Cortex of kidney (tissue), 1 donor: ENCODE measurements at places on chromosomes 11 and 22.

DNA sequence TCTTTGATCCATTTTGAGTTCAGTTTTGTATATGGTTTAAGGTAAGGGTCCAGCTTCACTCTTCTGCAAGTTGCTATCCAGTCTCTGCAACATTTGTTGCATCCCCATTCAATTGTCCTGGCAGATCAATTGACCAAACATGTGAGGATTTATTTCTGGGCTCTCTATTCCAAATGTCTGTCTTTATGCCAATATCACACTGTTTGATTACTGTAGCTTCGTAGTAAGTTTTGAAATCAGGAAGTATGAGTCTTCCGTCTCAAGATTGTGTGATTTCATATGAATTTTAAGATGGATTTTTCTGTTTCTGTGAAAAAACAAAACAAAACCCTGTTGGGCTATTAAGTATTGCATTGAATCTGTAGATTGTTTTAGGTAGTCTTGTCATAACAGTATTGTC lies 17.0 kb downstream of the APLP2 start:
- DNase-seq: no peak

- no peak for DNase-seq
These were observed 435.5 kb downstream of the LUZP2 start for GRCh38 chr11:24932110-24933000.

DNA sequence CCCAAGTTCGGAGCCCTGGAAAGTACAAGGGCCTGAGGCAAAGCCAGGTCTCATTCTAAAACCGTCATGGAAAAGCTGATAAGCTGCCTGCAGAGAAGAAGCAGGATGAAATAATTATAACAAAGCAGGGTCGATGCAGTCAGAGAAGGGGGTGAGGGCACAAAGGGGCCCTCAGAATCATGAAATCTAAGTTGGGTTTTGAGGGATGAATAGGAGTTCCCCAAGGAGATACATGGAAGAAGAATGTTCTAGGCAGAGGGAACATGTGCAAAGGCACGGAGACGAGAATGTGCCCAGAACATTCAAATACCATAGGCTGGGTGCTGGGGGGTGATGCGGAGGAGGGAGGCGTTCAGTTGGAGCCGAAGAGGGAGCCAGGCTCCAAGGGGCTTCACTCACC lies 25.0 kb downstream of the IGLL1 start:
- no peak for DNase-seq

DNA sequence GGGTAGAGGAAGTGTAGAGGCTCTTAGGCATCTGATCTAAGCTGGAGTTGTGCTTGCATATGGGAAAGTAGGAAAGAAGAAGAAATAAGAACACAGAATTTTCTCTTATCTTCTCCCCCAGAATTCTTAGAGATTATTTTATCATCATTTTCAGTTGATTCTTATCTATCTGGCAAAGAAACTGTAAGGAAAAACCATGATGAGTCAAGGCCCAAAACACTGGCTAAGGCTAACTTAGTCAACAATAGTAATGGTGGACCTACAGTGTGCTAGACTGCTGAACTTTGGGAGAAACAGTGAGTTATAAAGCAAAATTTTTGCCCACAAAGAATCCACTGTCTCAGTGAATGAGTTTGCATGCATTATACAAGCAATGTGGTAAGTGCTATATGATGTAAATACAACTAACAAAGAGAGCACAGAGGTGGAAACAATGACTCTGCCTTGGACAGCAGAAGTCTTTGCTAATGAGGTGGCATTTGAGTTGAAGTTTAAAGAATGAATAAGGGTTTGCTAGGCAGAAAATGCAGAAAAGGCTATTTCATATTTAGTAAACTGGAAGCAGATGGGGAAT lies 344.5 kb upstream of the PLET1 start:
- DNase-seq: no peak

- DNase-seq: no peak
These were observed 251.3 kb upstream of the PLET1 start for GRCh38 chr11:112511911-112512310.

DNA sequence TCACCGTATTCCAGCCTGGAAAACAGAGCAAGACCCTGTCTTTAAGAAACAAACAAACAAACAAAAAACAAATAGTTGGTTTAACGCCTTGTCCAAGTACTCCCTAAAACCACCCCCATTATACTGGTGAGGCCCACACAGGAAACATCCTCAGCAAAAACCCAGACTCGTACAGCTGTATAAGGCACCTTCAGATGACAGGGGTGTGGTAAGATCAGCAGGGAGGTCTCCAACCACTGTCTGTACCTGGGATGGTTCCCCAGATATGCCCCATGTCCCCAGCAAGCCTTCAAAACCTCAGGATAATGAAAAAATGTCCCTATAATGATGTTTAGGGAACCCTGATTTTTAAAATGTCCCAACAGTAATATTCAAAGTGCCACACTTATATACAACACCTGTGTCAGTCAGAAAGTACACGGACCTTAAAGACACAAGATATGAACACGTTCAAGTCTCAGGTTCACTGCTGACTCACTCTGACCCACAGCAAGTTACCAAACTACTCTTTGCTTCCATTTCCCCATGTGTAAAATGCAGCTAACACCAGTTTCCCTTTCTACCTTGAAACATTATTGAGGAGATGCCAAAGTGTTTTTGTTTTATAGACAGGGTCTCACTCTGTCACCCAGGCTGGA lies 9.3 kb downstream of the SF3A1 start:
- DNase-seq: no peak

DNA sequence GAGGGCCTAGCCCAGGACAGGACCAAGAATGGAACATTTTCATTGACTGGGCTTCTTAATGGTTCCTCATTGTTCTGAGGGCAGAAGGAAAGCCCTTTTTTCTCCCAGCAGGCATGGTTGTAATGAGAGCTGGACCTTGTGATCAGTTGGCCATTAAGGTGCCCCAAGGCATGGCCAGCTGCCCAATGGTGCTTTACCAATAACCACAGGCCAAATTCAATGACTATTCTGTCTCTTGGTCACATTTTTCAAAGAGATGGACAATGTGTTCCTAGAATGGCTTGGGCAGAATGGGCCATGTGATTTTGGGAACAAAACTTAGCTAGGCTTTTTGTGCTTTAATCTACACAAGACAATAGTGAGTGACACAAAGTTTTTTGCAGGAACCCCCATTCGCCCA lies 7.3 kb downstream of the NAV2 start:
- no peak for DNase-seq

DNA sequence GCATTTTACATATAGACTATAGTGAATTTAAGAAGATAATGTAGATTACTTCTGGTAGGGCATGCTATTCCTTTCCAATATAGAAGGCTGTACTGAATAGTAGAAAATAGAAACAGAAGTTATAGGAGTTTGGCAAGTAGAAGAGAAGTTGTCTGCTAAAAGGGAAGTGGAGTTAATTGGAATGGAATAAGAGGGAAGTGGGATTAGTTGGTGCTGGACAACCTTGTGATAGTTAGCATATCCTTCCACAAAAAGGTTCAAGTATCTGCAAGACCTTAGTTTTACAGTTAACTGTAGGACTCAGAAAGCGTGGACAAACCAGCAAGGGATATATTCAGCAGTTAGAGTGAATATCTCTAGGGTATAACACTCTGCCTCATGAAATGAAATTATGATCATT lies 185.5 kb downstream of the SWAP70 start:
- no peak for DNase-seq

- DNase-seq: no peak
These were observed 7.0 kb upstream of the CHADL start for GRCh38 chr22:41247703-41248102.

- DNase-seq: no peak
These were observed 27.6 kb downstream of the PLA2G6 start for GRCh38 chr22:38153821-38154562.

DNA sequence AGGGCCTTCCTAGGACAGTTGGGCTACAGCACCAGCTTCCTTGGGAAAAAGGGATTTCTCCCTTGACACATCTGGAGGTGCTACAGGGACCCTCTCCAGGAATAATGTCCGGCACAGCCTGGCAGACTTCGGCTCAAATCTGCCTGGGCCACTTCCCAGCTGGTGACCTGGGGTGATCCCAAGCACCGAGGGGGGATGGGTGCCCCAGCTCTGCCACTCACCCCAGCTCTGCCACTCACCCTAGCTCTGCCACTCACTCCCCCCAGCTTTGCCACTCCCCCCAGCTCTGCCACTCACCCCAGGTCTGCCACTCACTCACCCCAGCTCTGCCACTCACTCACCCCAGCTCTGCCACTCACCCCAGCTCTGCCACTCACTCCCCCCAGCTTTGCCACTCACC lies 9.9 kb downstream of the OSBPL5 start:
- no peak for DNase-seq

DNA sequence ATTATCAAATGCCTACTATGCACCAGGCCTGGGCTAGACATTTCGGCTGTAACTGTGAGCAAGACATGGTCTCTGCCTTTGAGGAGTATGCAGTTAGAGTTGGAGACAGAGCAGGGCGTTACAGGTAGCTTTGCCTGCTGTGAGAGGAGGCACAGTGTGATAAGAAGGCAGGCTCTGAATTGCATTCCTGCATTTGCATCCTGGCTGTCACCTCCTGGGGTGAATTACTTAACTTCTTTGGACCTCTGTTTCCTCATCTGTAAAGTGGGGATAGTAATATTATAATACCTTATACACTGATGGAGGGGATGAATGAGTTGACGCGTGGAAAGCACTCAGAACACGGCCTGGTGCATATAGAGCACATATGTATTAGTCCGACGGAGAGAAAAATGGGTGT lies 118.1 kb upstream of the ARHGAP20 start:
- DNase-seq: no peak

DNA sequence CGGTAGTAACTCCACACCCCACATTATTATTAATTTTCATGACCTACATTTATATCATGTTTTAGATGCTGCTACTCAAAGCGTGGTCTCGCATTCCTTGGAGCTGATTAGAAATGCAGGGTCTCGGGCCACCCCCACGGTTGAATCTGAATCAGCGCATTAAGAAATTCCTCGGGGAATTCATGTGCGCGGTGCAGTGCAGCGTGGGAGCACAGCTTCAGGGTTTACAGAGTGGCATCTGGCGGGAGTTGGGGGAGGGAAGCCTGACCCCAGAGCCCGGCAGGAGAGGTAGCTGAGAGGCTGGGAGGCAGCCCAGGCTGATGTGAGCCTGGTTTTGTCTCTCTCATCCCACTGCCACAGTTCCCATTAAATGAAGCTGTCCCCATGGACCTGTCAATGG lies 48.1 kb upstream of the DAGLA start:
- DNase-seq: no peak

DNA sequence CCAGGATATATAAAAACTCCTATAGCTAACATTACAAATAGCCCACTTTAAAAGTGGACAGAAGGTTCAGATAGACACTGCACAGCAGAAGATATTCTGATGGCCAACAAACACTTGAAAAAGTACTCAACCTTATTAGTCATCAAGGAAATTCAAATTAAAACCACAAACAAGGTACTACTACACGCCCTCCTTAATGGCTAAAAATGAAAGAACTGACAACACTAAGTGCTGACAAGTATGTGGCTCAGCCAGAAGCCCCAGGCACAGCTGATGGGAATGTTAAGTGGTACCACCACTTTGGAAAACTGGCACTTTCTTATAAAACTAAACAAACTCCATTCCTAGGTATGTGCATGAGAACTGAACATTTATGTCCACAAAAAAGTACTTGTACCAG lies 320.1 kb downstream of the TBC1D22A start:
- DNase-seq: no peak

- DNase-seq: no peak
These were observed 5.5 kb upstream of the MPPED1 start for GRCh38 chr22:43406186-43406790.

DNA sequence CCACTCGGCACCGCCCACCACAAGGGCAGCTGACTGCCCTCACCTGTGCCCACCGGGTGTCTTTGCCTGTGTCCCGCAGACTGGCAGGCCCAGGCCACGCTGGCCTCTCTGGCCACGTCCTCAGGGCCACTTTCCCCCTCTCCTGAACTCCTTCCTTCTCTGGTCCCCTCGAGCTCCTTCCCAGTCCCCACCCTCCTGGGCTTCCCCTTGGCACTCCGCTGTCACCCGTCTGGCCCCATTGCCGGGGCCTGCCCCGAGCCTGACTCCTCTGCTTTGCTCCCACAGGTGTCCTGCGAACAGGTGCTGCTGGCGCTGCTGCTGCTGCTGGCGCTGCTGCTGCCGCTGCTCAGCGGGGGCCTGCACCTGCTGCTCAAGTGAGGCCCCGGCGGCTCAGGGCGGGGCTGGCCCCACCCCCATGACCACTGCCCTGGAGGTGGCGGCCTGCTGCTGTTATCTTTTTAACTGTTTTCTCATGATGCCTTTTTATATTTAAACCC lies 14.2 kb downstream of the MCAT start:
- no peak for DNase-seq

DNA sequence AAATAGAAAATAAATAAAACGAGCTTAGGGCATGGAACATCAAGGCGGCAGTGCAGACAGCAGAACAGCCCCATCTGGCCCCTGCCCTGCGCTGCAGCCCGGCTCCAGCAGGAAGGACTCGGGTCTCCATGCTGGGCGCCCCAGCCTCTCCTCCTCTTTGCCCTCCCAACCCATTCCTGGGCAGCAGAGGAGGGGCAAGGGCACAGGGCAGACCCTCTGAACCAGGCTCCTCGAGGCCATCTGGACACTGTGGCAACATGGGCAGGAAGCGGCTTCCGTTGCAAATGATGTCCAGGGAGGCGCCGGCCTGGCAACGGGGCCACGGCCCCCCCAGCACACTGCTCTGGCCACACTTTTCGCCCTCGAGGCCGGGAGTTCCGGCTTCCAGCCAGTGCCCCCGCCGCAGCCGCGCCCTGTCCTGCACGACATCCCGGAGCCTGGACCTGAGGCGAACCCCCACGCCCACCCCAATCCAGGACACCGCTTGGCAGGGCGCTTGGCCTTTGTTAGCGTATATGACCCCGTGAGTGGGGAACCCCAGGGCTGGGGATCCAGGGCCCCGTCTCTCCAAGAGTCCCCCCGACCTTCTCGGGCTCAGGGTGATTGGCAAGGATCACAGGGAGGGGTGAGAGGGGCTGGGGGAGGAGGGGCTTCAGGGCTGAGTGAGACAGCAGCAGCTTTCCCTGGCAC lies 192.1 kb downstream of the IGLL1 start:
- DNase-seq: no peak

DNA sequence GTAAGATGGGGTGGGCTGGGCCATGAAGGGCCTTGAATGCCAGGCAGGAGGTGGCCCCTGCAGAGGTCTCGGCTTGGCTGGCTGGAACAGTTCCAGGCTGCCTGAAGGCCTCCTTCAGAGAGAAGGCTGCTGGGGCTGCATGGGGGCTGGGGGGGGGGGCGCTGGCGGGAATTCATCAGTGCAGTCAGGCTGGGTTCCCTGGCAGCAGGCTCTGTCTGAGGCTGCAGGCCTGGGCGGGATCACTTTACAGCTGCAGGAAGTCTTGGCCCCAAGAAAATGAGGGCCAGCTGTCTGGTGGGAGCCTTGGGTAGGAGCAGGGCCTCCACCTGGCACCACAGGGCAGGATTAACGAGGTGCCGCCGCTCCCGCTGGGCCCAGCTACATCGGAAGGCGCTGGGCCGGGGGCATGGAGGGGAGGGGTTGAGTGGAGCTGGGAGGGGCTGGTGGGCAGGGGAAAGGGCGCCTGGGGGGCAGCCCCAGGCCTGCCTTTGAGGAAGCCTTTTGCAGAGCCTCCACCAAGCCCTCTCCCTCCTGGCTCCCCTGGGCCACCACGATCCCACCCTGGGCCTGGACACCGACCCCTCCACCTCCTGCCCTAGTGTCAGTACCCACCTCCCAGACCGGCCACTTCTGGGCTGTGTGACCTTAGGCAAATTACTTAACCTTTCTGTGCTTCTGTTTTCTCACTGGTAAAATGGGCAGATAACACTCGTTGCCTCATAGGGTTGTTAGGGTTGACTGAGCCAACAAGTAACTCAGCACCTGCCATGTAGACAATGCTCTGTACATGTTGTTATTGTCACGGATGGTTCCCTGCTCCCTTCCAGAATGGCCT lies 31.0 kb upstream of the HMOX1 start:
- no peak for DNase-seq
